ENCODE measurements at places on chromosomes 16 and 17.
A peak's percentile ranks its signal among the peaks of the same experiment; 100 is the strongest.

DNA sequence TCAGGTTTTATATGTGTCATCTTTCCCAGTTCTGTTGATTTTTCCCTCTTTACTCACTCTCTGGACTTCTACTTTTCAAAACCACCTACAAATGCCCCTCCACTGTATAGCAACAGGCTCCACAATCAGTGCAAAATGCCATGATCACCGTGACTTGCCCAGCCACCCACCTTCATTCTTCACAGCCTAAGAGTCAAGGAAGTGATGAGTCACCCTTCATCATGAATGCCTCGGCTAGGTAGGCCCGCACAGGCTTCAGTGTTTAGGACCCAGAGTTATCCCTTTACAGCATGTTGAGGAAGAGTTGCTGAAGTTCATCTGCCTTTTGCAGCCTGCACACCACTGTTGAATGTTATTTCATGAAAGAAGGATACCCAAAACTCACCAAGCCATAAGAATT, 158.6 kb downstream of the PMP22 start:
- peak; percentile 63 for DNase-seq

- no peak for DNase-seq
These were observed 82.6 kb upstream of the CCL2 start for GRCh38 chr17:34172390-34172918.

GRCh38 chr16:56363781-56364565, 61.4 kb downstream of the AMFR start:
- DNase-seq = no peak

- DNase-seq = no peak
These were observed 8.9 kb upstream of the IL32 start for GRCh38 chr16:3056336-3057180.
